HCT116 (cell line): ENCODE measurements at places on chromosomes 11 and 22.

- DNase-seq = no peak
Measured at GRCh38 chr11:46671958-46672315, 28.5 kb downstream of the ARHGAP1 start.

- no peak for DNase-seq
Measured at GRCh38 chr22:38490915-38491314, 15.2 kb downstream of the DDX17 start.

DNA sequence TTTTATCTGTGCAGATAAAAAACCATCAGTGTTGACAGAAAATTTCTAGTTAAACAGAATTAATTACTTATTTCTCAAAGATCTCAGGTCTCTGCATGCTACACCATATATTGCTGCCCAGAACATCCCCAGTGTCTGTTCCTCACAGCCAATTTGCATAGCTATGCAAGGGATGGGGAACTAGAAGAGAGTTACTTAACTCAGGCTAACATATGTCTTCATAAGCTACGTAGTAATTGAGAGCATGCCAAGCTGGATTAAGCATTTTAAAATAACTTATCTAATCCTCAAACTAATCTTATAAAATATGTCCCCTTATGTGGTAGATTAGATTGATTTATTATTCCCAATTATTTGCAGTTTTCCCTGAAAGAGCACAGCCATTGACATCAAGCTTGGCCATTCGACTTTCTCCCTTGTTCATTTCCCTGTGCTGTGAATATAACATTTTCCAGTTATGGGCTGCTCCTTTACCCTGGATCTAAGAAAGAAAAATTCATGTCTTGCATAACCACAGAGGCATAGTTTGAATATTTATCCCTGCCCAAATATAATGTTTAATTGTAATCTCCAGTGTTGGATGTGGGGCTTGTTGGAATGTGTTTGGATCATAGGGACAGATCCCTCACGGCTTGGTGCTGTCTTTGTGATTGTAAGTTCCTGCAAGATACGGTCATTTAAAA is 69.1 kb downstream of the C11orf87 start:
- DNase-seq = no peak

DNA sequence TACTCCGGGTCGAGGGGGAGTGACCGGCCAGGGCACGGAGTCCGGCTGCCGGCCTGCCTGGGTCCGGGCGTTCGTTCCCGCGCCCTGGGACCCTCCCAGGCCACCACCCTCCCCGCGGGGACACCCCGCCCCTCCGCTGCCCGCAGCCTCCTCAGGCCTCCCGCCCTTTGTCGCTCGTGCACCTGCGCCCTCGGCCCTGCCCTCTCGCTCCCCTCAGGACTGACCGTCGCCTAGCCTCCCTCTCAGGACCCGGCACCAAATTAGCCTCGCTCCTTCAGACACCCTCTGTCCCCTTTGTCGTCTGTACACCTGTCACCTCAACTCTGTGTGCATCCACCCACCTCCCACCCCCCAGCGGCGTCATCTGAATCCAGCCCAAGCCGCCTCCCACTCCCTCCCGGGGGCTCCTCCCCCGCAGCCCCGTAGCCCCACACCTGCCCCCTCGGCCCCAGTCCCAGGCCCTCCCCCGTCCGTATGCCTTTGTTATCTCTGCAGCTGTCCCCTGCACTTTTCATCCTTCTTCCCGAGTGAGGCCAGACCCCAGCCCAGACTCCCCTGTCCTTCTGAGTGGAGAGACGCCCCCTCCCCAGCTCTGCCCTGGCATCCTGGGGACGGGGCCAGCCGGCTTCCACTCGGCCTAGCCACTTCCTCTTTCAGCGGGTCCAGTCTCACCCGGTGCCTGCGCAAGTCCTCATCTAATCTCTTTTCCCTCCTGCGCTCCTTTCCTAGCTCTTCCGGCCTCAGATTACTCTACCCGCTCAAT is 643 bp downstream of the TIGD3 start:
- DNase-seq = no peak

- no peak for DNase-seq
Measured at GRCh38 chr11:9313648-9314290, 624 bp downstream of the TMEM41B start.

DNA sequence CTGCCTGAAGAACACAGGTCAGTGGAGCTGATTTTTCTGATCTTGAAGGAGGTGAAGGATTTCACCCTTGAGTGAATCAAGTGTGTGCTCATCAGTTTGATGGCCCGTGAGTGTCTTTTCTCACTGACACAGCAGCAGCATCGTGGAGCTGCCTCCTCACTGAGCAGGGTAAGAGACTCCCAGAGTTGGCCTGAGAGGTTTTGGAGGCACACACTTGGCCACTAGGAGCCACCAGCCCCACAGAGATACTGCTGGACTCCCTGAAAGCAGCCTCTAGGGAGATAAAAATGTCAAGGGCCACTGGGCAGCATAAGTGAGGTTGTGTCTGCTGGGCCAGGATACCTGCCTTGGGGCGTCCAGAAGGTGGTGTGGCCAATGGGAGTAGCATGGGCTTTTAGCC is 245.4 kb downstream of the GRIK4 start:
- no peak for DNase-seq

GRCh38 chr11:120801801-120802689 is 221.9 kb upstream of the TBCEL start:
- peak; percentile 32 for DNase-seq

DNA sequence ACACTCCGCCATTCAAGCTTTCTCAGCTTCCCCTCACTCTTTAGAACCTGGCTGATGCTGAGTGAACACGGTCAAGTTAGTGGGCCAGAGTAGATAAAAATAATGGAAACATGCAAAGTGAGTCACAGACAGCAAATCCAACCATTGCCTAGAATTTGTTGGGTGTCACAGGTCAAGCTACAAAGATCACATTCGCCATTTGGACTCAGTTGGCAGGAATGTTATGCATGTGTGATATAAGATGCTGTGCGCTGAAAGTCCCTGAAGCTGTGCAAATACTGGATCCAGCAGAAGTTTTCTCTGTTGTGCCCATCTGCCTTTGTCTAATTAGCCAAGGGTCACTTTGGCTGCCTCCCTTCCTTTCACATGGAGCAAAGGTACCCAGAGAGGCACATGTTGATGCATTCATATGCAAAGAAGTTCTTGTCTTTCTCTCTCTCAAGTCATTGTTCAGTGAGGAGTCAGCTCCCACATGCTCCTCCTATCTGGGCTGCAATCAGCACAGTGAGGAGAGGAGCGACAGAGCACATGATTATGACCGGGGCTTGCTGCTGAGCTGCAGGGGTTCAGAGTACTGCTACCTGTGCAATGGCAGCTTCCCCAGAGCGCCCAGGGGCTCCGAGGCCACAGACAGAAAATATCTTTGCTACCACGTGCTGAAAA is 39.7 kb downstream of the FLI1 start:
- no peak for DNase-seq

DNA sequence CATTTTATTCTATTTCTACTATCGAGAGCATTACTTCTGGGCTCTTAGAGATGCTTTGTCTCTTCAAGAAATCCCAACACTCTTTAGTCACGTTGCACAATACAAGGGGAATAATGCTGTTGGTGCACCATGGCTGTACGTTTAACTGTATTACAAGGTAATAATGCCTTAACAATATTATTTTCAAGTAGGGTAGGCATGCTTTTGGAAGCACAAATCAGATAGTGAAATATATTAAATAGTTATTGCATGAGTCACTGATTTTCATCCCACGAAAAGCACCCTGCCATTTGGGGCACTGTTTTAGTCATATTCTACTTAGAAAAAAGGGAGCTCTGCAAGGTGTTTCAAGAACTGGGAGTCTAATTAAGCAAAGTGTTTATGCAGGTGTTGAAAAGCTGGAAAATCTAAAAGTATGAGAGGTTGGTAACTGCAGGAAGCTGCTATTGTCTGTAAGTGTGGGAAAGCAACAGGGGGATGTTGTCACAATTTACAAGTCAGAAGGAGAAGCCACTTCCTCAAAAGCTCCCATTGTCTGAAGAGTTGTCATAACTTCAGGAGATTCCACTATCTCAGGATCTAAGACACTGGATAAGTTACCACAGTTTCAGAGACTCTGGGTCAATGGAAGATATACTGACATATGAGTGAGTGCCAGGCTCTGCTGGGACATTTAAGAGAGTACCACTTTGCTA is 218.2 kb downstream of the JRKL start:
- no peak for DNase-seq

GRCh38 chr22:16969508-16970327 is 38.3 kb downstream of the GAB4 start:
- no peak for DNase-seq

DNA sequence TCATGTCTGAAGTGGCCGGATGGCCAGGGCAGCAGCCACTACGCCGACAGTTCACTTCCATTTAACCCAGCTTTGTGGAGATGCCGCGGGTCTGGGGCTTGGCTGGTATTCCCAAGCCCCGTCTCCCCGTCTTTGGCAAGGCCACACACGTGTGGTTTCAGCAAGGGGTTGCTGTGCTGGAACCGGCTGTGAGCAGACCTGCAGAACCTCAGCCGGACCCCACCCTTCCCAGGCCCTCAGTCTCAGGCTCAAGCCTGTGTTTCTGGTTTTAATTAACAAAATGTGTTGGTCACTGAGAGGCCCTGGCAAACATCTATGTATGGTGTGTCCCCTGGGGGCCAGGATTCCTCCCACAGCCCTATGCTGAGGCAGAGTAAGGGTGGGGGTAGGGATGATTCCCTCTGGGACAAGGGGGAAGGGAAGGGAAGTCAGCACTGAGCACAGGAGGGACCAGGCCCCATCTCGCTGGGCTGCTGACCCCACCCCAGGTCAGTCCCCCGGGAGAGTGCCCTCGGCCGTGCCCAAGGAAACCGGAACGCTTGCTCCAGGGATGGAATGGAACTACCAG is 9.3 kb downstream of the OSBPL5 start:
- no peak for DNase-seq

DNA sequence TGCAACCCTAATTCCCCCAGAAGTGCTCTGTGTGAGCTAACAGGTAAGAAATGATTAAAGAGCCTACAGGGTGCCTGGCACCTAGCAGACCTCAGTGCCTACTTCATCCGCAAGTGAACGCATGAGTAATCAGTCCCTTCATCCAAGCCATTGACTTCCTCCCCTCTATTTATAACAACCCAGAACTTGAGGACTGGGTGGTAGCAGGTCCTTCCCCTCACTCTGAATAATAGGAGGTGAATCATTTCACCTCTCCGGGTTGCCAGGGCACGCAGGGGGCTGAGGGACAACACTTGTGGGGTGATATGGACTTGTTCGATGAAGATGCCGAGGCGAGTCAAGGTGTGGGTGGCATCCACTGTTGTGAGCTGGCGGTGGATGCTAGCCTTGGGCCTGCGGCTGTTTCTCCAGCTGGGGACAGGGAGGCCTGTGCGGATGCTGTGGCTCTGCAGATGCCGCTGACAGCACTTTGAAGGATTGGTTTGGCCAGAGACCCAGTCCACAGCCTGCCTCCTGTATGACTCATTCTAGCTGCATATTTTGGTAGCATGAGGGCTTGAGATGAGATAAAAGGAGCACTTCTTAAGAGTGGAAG is 11.7 kb upstream of the SORL1-AS1 start:
- DNase-seq = peak; percentile 81

DNA sequence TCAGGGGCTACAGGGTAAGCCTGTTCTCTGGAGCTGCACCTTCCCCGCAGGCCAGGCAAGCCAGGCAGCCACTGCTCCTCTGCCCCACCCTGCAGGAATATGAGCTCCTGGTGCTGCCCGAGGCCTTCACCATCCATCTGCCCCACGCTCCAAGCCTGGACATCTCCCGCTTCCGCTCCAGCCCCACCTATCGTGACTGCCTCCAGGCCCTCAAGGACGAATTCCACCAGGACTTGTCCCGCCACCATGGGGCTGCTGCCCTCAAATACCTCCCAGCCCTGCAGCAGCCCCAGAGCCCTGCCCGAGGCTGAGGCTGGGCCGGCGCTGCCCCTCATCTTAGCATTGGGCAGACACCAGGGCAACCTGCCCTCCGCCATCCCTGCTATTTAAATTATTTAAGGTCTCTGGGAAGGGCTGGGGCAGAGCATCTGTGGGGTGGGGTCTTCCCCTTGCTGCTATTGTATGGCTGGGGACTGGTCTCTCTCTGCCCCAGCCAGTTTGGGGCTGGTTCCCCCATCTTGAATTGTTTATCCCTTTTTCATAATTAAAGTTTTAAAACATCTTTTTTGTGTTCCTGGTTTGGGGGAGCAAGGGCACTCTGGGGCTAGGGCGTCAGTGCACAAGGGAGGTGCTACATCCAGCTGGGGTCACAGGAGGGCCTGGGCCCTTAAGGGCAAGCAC is 6.2 kb downstream of the LARGE2 start:
- DNase-seq = no peak

DNA sequence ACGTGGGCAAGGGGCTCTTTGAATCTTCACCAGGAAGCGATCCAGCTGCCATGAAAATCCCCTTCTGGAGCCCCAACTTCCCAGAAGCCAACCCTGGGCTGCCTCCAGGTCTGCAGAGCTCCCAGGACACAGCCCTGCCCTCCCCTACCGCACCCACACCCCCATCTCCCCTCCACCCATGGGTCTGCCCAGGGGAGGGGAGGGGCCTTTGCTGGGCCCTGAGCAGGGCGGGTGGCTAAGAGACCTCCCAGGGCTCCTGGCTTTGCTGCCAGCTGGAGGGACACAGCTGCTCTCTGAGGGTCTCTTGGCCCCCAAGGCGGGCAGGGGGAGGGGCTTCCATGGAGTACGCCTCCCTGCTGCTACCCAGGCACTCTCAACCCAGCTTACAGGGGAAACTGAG is 64.1 kb downstream of the WNT7B start:
- no peak for DNase-seq

DNA sequence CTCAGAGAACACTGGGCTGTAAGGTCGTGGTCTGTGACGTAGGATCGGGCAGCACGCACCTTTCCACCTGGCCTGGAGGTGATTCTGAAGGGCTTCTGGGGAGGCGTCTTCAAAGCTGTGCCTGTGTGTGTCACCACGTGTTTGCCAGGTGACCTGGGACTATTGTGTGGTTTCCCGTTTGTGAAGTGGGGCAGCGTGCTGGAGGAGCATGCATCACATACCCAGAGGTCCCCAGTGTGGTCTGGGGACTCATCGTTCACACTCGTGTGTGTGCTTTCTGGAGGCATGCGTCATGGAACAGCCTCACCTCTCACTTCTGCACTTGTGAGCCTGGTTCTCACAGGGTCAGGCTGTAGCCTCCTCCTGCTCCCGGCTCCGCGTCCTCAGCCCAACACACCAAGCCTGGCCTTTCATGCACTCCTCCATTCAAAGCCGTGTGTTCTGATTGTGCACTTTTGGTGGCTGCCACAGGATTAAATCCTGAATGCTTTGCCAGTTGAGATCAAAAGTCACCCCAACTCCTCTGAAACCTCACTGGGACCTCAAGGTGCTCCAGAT is 106.3 kb downstream of the KCNQ1OT1 start:
- DNase-seq = no peak

DNA sequence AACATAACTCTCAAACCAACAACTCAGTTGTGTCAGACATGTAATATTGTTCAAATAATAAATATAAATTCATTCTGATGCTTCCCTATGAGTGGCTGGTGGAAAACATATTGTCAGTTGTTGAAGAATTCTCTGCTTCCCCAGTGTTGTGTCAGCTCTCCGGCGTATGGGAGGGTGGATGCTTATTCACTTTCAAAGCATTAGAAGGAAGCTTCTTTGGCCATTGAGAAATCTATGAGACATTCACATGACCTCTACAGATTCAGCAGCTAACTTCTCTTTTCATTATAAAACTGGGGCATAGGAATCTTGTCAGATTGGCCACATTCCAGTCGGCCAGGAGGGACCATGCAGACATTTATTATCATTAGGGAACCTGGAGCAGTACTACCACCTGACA is 2.9 kb downstream of the OR51V1 start:
- DNase-seq = no peak
